ENCODE measurements at places on chromosomes 1 and 21. TPM values are rescaled to one million over a fixed set of nuclear protein-coding genes. Genes with fewer than 3 reads are reported as not detected.

- no peaks in the 10 kb centered on the region for H3K36me3 ChIP-seq
- H3K27ac ChIP-seq: no peak overlapping the region
- no peak for DNase-seq
- peaks cover 3% of the 10 kb centered on the region for H3K4me1 ChIP-seq
These were observed 1.4 kb downstream of the DSCAM start for GRCh38 chr21:40845441-40845995.

The NUDT17 gene
- 6.2 TPM for total RNA-seq

The VWA5B1 gene
- 0.31 TPM for total RNA-seq

DNA sequence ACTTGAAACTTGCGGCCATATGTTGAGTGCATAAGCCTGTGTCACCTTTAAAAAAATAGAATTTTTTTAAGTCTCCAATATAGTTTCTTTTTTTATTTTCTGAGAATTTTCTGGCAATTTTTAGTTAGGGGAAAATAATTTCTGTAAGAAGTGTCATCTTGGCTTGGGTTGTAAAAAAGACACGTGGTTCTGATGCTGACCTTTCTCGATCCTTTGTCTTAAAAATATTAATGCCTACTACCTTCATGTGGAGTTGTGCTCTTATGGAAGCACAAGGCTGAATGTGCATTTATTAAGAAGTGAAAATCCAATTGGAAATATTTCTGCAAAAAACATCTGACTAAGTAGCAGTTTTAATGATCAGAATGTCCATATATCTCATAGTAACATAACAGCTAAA is 3.5 kb downstream of the ELAVL4 start:
- no peaks in the 10 kb centered on the region for H3K4me1 ChIP-seq
- no peak overlapping the region for H3K27ac ChIP-seq
- DNase-seq: no peak

DNA sequence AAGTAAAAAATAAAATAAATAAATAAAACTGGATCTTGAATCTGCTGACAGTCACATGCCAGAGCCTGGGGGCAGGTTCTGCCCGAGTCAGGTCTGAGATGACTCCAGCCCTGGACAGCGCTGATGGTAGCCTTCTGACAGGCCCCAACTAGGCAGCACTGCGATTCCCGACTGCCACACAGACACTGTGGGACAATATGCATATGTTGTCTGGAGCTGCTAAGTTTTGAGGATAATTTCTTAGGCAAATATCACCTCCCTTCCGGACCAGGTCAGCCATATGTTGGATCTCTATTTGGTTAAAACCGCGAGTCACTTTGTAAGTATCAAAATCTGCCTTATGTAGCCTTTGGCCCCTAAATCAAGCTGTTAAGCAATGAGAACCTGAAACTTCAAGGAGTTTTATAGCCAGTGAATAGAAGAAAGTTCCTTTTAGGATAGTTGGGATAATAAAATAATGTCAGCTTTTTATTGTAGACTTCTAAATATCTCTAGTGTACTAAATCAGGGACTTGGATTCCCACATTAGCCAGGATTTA is 20.8 kb upstream of the TRIM17 start:
- no peak overlapping the region for H3K4me3 ChIP-seq
- DNase-seq: no peak
- no peaks in the 10 kb centered on the region for H3K36me3 ChIP-seq
- peaks cover 13% of the 10 kb centered on the region for H3K27me3 ChIP-seq
- no peak overlapping the region for H3K27ac ChIP-seq

- no peak overlapping the region for H3K4me3 ChIP-seq
- H3K36me3 ChIP-seq: peaks cover 5% of the 10 kb centered on the region
- peaks cover 2% of the 10 kb centered on the region for H3K4me1 ChIP-seq
- DNase-seq: no peak
These were observed 48.3 kb downstream of the CTTNBP2NL start for GRCh38 chr1:112444269-112444668.

The ADAMTS1 gene
- 99.7 TPM for total RNA-seq

The CHD5 gene
- total RNA-seq: 0.55 TPM

The RGS13 gene
- total RNA-seq: 0.48 TPM

GRCh38 chr1:110638058-110638457 is 31.9 kb upstream of the KCNA2 start:
- no peak for DNase-seq
- no peaks in the 10 kb centered on the region for H3K36me3 ChIP-seq
- H3K27me3 ChIP-seq: peaks cover 13% of the 10 kb centered on the region
- H3K4me3 ChIP-seq: no peak overlapping the region
- no peak overlapping the region for H3K27ac ChIP-seq

GRCh38 chr1:230824919-230825721 is 43.2 kb downstream of the C1orf198 start:
- H3K27me3 ChIP-seq: no peaks in the 10 kb centered on the region
- DNase-seq: peak; percentile 34
- peak overlapping the region; percentile 89 for H3K27ac ChIP-seq
- peaks cover 30% of the 10 kb centered on the region for H3K4me1 ChIP-seq

- no peak for DNase-seq
- no peaks in the 10 kb centered on the region for H3K27me3 ChIP-seq
- no peaks in the 10 kb centered on the region for H3K4me1 ChIP-seq
- H3K36me3 ChIP-seq: no peaks in the 10 kb centered on the region
These were observed 57.7 kb downstream of the RGS7 start for GRCh38 chr1:241299347-241299746.

DNA sequence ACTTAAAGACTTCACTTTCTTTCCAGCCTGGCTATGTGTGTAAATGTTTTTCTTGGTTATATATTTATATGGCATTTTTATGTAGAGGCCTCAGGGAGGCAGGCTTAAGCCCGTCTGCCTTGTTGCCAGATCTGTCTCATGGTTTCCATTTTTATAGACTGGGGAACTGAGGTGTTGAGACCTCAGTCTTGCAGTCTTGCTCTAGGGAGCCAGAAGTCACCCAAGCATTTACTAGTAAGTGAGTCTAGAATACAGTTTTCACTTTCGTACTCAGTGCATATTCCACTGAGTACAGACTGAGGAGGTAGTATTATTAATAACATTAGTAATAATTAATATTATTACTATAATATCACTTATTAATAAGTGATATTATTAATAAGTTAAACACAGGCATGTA is 161.4 kb downstream of the UCK2 start:
- no peak overlapping the region for H3K27ac ChIP-seq
- H3K4me3 ChIP-seq: no peak overlapping the region
- H3K4me1 ChIP-seq: no peaks in the 10 kb centered on the region
- H3K36me3 ChIP-seq: no peaks in the 10 kb centered on the region
- H3K27me3 ChIP-seq: no peaks in the 10 kb centered on the region
- no peak for DNase-seq

GRCh38 chr1:208731981-208732821 is 488.0 kb upstream of the PLXNA2 start:
- H3K27ac ChIP-seq: no peak overlapping the region
- no peak overlapping the region for H3K4me3 ChIP-seq
- H3K4me1 ChIP-seq: peaks cover 4% of the 10 kb centered on the region
- H3K27me3 ChIP-seq: no peaks in the 10 kb centered on the region

The CATSPERE gene
- 2.7 TPM for total RNA-seq

The ARHGEF16 gene
- total RNA-seq: 6.5 TPM

DNA sequence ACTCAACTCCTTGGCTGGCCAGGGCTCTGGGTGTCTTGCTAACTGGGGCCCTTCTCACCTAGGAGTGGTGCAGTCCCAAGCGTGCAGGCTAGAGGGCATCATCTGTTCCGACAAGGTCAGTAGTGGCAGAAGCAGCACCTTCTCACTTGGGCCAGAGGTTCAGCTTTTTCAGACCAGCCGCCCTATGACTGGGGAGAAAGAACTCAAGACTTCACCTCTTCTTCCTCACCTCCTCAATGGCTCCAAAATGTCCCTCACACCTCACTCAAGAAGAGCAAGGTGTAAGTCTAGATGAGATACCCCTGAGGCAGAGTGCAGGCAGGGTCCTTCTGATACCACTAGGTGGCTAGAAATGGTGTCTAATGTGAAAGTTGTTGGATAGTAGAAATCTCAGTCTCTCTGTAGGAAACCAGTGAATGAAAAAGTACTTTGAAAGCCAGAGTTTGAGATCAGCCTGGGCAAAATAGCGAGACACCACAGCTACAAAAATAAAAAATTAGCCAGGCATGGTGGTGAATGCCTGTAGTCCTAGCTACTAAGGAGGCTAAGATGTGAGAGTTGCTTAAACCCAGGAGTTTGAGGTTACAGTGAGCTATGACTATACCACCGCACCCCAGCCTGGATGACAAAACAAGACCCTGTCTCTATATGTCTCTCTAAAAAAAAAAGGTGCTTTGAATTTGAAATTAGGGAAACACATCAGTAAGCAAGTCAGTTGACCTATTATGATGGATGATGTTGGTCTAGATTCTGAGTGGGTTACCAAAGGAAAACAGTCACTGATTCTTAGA is 8.6 kb upstream of the IL20 start:
- no peaks in the 10 kb centered on the region for H3K4me1 ChIP-seq
- DNase-seq: no peak
- no peaks in the 10 kb centered on the region for H3K27me3 ChIP-seq
- no peak overlapping the region for H3K4me3 ChIP-seq

GRCh38 chr1:183467687-183468086 is 4.6 kb upstream of the SMG7 start:
- no peak for DNase-seq
- no peak overlapping the region for H3K27ac ChIP-seq
- no peaks in the 10 kb centered on the region for H3K36me3 ChIP-seq

The TEDDM1 gene
- not detected for total RNA-seq

DNA sequence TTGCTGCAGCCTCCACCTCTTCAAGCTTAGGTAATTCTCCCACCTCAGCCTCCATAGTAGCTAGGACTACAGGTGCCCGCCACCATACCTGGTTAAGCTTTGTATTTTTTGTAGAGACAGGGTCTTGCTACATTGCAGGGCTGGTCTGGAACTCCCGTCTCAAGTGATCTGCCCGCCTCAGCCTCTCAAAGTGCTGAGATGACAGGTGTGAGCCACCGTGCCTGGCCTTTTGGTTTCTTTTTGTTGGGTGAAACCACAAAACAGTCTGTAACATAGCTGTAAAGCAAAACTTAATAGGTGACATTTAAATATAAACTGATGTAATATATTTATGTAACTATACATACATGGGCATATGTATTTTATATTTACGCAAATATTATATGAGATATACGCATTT is 3.1 kb upstream of the DNAJC11 start:
- no peak overlapping the region for H3K27ac ChIP-seq
- DNase-seq: no peak
- no peaks in the 10 kb centered on the region for H3K27me3 ChIP-seq
- peaks cover 5% of the 10 kb centered on the region for H3K4me1 ChIP-seq
- peaks cover 2% of the 10 kb centered on the region for H3K36me3 ChIP-seq

The UBL4B gene
- not detected for total RNA-seq

The FCRL6 gene
- 0.77 TPM for total RNA-seq

GRCh38 chr1:101902199-101902598 is 94.5 kb downstream of the OLFM3 start:
- H3K27me3 ChIP-seq: no peaks in the 10 kb centered on the region
- H3K36me3 ChIP-seq: no peaks in the 10 kb centered on the region
- H3K4me1 ChIP-seq: peaks cover 14% of the 10 kb centered on the region
- DNase-seq: no peak
- no peak overlapping the region for H3K27ac ChIP-seq

GRCh38 chr1:1941868-1942752 is 23.0 kb upstream of the TMEM52 start:
- no peak overlapping the region for H3K4me3 ChIP-seq
- no peaks in the 10 kb centered on the region for H3K36me3 ChIP-seq
- H3K27ac ChIP-seq: no peak overlapping the region
- no peaks in the 10 kb centered on the region for H3K27me3 ChIP-seq
- H3K4me1 ChIP-seq: peaks cover 12% of the 10 kb centered on the region

GRCh38 chr1:116692879-116693278 is 25.3 kb upstream of the IGSF3 start:
- H3K4me3 ChIP-seq: no peak overlapping the region
- H3K27me3 ChIP-seq: no peaks in the 10 kb centered on the region
- no peak for DNase-seq

GRCh38 chr1:66156144-66156543 is 363.4 kb downstream of the PDE4B start:
- no peaks in the 10 kb centered on the region for H3K27me3 ChIP-seq
- H3K27ac ChIP-seq: no peak overlapping the region
- H3K4me1 ChIP-seq: no peaks in the 10 kb centered on the region
- no peak for DNase-seq
- no peaks in the 10 kb centered on the region for H3K36me3 ChIP-seq
- H3K4me3 ChIP-seq: no peak overlapping the region

GRCh38 chr1:183293241-183293640 is 107.2 kb downstream of the LAMC2 start:
- no peak overlapping the region for H3K27ac ChIP-seq

DNA sequence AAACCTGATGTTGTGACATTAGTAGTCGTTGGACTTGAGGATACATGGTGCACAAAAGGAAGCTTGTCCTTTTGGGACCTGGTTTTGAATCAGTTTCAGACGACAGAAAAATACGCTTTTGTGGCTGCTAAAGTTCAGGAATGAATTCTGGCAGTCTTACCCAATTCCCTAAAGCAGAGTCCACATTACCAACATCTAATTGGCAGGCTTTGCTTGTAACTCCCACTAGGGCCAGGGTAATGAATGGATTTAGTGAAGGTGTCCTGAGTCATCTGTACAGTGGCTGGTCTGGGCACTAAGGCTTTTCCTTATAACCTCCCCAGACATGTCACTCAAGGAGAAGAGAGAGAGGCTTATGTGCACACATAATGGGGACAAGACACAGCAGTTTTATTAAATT is 66.2 kb upstream of the RNPC3 start:
- no peak for DNase-seq
- no peaks in the 10 kb centered on the region for H3K36me3 ChIP-seq
- H3K27ac ChIP-seq: no peak overlapping the region
- no peaks in the 10 kb centered on the region for H3K27me3 ChIP-seq

The DNAH14 gene
- total RNA-seq: 9.1 TPM

- H3K4me1 ChIP-seq: peaks cover 8% of the 10 kb centered on the region
- DNase-seq: peak; percentile 65
- H3K36me3 ChIP-seq: no peaks in the 10 kb centered on the region
- H3K4me3 ChIP-seq: no peak overlapping the region
- no peaks in the 10 kb centered on the region for H3K27me3 ChIP-seq
- H3K27ac ChIP-seq: no peak overlapping the region
These were observed 136.1 kb upstream of the JUN start for GRCh38 chr1:58919959-58920321.

DNA sequence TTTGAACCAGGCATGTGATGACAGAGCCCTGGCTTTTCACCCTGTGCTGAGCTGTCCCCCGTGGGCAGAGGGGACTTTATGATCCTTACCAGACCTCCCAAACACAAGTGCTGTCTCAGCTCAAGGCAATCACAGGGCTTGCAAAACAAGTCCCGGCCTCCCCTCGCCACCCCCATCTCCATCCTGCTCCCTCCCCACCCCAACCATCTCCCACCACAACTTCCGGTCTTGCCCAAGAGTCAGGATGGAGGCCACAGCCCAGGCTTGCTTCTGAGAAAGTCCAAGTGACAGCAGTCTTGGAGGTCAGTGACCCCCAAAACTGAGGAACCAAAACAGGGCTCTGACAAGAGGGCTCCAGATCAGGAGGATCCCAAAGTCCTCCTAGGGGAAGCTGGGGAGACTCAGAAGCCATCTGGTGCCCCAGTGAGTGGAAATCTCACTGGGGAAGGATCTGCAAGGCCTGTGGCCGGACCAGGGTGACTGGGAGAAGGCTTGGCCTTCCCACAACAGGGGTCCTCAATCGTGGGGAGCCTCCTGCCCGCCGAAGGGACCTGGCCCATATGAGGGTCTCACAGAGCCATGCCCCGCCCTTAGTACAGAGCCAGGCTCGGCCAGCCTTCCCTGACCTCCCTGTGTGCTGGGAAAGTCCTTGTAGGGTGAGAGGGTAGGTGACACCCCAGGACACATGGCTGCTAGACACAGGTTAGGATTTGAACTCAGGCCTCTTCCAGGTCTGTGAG is 4.5 kb upstream of the SDC3 start:
- no peaks in the 10 kb centered on the region for H3K36me3 ChIP-seq
- H3K4me1 ChIP-seq: peaks cover 7% of the 10 kb centered on the region
- DNase-seq: no peak

The IFI44 gene
- total RNA-seq: 38.4 TPM
